ENCODE measurements at places on chromosomes 6 and 20.

DNA sequence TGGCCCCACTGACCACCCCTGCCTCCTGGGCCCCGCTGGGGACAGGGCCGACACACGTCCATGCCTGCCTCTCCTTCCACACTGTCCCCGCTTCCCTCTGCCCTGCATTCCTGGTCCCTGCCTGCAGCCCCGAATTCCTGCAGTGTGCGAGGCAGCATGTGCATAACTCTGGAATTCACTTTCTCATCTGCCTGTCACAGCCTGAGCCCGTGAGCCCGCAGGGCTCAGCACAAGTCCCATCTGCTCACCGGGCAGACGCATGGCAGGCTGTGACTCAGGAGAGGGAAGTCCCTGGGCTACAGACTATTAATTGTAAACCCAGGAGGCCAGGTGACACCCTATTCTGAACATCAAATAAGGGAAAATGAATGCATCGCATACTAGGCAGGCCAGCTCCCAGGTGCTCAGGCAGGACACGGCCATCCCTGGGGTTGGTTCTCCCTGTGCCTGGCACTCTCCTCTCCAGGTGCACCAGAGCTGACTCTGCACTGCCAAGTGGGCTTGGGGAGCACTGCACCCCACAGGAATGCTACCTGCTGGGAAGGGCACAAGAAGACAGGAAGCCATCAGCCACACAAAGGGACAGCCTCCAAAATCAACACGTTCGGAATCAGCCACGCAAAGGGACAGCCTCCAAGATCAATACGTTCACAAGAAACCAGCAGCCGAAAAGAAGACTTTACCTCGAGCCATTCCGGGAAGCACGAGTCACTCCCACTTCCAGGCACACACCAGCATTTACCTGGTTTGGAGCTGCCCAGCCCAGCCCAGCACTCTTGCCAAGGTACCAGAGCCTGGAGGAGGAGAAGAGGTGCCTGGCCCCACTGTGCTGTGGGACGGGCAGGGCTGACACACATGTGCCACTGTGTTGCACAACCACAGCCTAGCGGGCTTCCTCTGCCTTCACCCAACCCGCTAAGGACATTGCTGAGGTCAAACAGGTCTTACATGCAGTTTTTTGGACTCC is 65.9 kb downstream of the DLL1 start:
- no peak for DNase-seq

DNA sequence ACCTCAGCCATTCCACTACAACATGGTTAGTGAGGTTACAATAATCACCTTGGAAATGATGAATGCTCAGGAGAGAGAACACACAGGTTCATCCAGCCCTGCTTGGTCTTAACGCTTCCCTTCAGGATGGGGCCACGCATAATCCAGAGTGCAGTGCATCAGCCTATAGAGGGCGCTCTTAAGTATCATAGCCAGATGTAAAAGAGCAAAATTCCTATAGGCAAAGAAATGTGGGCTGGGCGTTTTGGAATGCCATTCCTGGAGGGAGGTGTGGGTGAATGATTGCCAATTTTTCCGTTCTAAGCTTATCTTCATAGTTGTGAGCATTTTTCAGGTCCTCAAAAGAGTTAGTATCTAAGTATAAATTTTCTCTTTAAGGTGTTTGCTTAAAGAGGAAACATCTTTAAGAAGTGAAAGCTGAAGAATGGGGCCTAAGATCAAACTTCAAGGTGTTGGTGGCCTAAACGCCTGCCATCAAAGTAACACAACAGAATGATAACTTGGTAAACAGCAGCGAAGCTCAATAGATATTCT is 1.8 kb downstream of the RIPOR2 start:
- DNase-seq, result no peak

GRCh38 chr6:105278035-105278434 is 98.2 kb upstream of the POPDC3 start:
- DNase-seq, result no peak

DNA sequence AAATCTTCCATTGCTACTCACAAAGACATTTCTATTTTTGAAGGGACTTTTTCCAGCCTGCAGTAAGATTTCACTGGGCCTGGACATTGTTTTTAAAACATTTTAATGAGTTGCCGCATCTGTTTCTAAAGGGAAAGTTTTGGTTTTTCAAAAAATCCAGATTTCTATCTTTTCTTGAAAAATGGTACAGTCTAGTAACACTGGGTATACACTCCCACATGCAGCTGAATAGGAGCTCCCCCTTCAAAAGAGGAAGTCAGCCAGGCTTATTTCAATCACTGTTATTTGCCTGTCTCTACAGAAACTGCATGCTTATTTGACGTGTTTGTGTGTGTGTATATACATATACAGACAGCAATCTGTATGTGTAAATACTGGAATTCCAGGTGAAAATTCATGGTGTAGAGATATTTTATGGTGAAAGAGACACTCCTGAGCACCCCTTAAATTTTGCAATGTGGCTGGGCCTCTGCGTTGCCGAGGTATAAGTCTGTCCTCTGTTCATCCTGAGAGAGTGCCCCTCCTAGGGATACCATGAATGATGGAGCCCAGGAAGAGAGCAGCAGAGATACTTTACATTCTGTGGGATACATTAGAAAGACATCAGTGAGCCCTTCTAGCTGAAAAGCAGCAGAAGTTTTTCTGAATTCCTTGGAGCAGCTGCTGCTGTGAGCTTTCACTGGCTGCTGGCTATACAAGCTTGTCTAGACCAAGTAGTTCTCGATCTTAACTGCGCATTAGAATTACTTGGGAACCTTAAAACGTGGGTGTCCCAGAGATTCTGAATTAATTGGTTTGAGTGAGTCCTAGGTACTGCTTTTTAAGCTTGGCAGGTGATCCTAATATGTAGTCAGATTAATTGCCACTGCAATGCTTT is 12.0 kb upstream of the ABRACL start:
- no peak for DNase-seq

DNA sequence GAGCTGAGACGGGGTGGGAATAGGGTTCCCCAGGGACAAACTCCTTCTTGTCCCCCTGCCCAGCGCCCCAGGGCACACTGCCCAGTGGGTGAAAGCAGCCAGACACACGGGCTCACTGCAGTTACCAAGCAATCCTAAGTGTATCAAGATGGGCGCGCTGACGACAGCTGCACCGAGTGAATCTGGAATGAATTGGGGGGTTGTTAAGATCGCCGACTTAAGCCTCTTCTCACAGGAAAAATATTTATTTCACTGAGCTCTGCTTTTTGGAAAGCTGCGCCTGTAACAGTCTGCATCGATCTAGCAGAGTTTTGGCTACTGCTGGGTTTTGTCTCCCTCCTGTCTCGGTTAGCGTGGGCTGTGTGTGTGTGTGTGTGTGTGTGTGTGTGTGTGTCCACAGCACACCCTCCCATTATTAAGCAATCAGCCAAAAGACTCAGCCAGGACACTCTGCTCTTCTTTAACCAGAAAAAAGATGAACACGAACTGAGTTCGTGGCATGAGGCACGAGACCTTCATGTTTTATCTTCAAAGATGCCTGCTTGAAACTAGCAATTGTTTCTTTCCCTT is 35.9 kb downstream of the RIPOR3 start:
- no peak for DNase-seq

DNA sequence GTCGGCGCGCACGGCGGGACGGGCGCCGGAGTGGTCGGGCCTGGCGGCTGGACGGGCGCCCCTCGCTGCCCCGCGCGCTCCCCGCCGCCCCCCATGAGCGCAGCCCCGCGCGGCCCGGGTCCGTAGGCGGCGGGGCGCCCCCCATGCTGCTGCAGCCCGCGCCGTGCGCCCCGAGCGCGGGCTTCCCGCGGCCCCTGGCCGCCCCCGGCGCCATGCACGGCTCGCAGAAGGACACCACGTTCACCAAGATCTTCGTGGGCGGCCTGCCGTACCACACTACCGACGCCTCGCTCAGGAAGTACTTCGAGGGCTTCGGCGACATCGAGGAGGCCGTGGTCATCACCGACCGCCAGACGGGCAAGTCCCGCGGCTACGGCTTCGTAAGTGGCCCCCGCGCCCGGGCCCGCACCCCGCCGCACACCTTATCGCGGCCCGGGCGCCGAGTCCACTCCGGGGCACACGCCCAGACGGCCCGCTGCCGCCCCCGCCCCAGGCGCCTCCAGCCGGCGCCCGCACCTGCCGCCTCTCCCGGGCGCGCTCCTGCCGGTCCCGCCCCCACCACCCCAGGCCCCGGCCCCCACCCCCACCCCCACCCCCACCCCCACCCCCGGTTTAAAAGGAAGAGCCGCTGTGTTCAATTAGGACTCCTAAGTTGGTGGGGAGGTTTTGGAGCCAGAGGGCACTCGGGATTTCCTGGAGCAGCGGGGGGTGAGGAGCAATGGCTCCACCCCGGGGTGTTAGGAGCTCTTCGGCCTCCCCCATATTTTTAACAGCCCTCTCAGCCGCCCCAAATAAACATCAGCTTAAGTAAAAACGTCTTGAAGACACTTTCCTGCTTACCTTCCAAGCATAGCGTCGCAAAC is 474 bp downstream of the RBM38 start:
- no peak for DNase-seq

GRCh38 chr6:81838031-81838430 is 85.5 kb upstream of the TENT5A start:
- no peak for DNase-seq

GRCh38 chr6:161242779-161243693 is 30.8 kb downstream of the AGPAT4 start:
- DNase-seq, result no peak

GRCh38 chr20:41169791-41170351 is 32.5 kb downstream of the PLCG1 start:
- DNase-seq, result no peak

DNA sequence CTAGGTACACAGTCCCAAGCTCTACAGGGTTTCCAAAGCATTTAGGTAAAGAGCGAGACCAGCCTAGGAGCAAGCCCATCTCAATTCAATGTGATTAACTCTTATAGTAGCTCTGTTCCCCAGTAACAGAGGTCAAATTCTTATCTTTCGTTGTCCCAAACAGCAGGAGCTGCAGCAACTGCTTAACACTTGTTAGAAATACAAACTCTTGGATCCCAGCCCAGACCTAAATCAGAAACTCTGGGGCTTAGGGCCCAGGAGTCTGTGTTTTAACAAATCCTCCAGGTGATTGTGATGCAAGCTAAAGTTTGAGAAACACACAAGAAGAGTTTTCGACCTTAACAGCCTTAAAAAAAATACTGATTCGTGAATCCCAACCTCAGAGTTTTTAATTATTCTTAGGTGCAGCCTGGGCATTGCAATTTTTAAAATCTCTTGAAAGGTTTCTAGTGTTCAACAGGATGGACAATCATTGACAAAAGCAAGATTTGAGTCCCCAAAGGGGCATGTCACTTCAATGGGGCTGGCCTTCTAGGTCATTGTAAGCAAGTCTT is 127.4 kb upstream of the HCRTR2 start:
- DNase-seq, result no peak

DNA sequence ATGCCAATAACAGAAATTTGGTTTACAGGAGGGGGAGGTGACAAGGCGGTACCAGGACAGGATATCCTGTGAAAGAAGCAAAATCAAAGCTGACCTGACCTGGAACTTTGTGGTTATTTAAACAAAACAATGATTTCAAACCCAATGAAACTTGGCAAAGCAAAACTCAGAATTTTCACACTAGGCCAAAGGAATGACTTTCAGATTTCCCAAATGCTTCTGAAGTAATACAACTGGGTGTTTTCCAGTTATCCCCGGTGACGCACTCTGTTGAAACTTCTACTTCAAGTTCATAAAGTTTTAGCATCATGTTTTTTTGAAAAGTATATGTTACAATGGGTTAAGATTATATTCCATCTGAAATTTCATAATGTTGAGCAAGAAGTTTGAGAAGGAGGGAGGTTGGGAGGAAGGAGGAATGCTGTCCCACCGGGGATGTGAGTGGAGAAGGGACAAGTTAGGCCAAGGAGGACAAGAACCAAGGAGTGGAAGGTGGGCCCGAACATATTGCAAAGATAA is 78.1 kb upstream of the TRAF3IP2 start:
- no peak for DNase-seq

GRCh38 chr6:135181333-135182070 is 394 bp downstream of the MYB start:
- DNase-seq, result no peak

DNA sequence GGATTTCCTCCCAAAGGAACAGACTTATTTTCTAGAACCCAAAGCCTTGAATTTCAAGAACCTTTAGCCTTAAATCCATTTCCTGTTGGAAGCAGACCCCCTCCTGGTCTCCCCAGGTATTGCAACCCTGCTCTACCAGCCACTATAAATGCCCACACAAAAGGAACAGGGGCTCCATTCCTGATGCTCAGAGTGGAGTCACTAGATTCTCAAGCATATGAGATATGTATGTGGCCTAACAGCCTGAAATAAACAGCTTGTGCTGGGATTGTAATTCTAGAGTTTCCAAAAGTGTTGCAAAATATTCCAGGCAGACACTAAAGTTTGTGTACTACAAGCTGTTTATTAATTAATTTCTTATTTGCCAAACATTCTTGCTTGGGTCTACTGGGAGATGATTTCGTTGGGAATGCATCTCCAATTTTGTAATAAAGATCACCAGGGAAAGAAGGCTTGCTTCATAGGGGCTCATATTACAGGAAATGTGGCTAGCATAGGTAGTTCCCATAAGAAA is 44.8 kb downstream of the RIPOR3 start:
- no peak for DNase-seq

DNA sequence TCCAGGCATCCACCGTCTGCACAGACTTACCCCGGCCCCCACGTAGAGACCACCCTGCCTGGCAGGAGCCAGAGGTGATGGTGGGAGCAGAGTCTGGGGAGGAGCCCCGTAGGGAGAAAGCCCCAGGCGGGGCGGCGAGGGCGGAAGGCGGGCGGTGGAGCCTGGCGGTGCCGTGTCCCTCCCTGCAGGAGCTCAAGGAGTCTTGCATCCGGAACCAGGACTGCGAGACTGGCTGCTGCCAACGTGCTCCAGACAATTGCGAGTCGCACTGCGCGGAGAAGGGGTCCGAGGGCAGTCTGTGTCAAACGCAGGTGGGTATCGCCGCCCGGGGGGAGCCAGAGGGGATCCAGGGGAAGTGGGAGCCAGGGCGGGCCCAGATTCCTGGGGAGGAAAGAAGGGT is 6.0 kb downstream of the CLPSL1 start:
- DNase-seq, result no peak

GRCh38 chr20:35597186-35597585 is 18.4 kb upstream of the SPAG4 start:
- DNase-seq, result no peak

DNA sequence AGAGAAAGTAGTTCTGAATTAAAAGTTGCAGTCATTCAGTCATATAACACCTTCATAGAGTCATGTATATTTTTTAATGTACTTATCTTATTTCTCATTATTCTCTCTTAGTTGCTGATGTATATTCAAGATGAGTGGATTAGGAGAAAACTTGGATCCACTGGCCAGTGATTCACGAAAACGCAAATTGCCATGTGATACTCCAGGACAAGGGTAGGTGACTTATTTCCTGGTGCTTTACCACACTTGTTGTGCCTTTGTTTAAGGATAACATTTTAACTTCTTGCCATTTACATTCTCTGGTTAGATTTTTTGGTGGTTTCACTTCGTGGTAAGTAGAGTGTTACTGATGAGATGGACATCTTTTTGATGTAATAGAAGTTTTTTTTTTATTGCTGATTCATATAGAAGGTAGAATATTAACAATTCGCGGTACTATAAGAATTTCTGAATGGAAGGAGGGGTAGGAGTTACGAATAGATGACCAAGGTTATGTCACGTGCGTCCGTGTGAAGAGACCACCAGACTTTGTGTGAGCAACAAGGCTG is 120.5 kb downstream of the NCOA3 start:
- DNase-seq, result no peak
